ENCODE measurements at places on chromosomes 6 and 20.

DNA sequence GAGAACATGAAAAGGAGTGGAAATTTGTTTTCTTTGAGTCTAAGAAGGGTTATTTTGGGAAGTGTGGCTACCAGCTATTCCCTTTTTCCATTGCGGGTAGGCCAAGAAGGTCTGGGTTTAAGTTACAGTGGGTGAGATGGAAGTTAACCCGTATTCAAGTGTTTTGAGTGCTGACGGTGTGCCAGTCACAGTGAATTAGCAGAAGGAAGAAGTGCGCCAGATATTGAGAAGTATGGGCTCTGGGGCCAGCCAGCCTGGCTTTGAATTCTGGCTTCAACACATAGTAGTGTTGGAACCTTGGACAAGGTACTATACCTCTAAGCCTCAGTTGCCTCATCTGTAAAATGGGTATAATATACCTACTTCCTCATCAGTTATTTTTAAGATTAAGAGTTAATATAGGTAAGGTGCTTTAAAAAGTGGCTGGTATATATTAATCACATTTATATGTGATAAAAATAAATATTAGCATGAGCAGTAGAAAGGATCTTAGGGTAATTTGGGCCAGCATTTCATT, 16.3 kb downstream of the ZNF76 start:
- no peak for DNase-seq

DNA sequence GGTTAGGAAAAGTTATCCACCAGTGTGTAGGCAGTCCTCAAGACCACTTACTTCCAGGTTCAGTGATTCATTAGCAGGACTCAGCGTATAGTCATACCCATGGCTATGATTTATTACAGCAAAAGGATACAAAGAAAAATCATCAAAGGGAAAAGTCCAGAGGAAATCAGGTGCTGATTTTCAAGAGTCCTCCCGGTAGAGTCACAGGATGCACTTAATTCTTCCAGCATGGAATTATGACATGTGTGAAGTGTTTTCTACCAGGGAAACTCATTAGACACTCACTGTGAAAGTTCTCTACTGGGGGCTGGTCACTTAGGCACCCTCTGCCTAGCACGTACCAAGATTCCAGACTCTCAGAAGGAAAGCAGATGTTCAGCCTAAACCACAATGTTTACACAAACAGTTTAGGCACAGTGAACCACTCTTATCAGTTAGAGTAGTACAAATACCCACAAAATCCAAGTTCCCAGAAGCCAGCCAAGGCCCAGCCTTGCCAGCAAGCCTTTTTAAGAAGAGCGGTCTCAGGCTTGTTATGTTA, 10.2 kb downstream of the WFDC3 start:
- DNase-seq: no peak

DNA sequence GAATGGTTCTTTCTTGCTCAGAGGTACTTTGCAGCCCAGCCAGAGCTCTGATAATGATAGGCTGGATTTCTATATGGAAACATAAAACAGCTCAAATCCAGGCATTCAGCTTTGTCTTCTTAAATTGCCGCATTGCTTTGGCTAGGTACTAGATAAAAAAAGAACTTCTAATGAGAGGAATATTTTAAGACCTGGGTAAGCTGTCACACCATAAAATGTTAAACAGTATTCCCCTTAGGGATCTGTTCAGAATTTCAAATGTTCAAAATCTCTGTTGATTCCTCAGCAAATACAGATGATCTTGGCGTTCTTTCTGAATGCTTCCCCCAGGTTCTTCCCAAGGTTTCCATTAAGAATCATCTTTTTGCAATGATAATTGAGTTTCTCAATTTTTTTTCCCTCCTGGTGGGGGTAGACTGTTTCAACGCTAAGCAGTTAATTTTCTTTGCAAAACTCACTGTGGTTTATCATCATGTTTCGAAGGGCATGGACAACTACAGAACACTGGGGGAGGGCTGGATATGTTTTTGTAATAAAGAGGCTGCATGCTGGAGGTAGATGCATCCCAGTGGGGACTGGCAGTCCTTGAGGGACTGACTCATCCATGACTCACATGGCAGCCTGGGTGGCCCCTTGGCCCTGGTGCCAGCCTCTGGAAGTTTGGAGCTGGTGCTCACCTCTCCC, 31.0 kb downstream of the TIAM2 start:
- DNase-seq: no peak

DNA sequence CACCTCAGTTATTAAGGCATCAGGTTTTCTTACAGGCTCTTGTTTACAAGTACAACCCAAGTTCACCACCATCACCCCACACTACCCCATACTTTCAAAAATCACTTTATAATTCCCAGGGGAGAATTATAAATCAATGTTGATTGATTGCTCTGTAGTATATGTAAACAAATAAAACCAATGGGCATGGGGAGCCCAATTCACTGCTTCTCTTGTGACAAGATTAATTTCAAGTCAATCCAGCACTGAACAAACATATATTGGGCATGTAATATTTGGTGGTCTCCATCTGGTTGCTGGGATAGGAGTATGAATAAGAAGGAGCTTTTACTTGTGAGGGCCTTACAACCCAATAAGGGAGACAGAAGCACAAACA, 95.8 kb downstream of the CLVS2 start:
- DNase-seq: no peak
